K562 (cell line): ENCODE measurements at places on chromosomes 11 and 22. TPM values are rescaled to one million over a fixed set of nuclear protein-coding genes. Genes with fewer than 3 reads are reported as not detected.

GRCh38 chr11:40280159-40281051, 1179.0 kb downstream of the LRRC4C start:
- H3K4me3 ChIP-seq = no peak overlapping the region
- H3K4me1 ChIP-seq = no peaks in the 10 kb centered on the region

RTN4R gene
- 2.8 and 3.0 TPM in 2 replicates for total RNA-seq

GRCh38 chr11:132064987-132065620, 694.7 kb downstream of the NTM start:
- no peak overlapping the region for H3K4me3 ChIP-seq
- H3K27me3 ChIP-seq = no peaks in the 10 kb centered on the region
- H3K27ac ChIP-seq = no peak overlapping the region
- DNase-seq = no peak
- no peaks in the 10 kb centered on the region for H3K4me1 ChIP-seq

DNA sequence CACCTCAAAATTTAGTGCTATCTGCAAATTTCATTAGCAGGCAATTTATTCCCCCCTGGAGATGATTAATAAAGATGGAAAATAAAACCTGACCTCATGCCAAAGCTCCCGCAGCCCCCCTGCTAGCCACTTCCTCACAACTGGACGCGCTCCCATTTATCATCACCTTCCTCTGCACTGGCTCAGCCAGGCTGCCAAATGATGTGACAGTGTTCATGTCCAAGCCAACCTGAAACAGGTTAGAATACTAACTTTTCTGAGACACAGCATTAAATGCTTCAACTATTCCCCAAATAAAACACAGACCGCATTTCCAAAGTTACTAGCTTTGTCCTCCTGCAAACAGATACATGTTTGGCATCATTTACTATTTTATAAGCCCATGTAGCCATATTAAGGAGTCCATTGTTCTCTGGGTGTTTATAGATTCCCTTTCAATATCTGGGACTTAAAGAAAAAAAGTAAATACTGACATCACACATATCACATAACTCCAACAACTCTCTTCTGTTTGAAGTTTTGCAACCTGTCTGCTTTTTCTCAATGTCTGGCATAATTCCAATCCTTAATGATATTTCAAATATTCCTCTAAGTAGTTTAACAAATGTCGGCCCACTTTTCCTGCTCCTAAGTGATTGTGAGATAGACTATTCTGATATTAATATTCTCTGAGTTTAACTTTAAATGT, 829.7 kb upstream of the FAT3 start:
- no peaks in the 10 kb centered on the region for H3K27me3 ChIP-seq
- DNase-seq = no peak
- no peak overlapping the region for H3K4me3 ChIP-seq
- no peak overlapping the region for H3K27ac ChIP-seq
- no peaks in the 10 kb centered on the region for H3K36me3 ChIP-seq

DNA sequence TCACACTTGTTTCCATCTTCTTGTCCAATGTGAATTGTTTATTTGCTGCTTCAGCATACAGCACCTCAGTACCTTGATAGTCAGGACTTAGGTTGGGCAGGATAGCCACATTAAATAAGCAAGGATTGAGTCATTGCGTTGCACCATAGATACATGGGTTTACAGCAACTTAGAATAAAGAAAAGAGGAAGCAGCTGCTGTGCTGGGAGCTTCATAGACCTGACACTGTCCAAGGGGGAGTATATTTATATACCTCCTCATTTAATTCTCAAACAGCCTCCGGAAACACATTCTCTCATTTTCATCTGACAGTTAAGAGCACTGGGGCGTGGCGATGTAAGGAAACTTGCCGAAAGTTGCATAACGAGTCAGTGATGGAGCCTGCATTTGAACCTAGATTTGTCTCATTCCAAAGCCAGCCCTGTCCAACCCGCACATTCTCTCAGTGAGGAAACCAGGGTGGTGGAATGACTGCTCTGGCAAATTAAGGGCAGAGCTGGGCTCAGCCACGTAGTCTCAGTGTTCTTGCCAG, 42.2 kb downstream of the UBASH3B start:
- H3K36me3 ChIP-seq = no peaks in the 10 kb centered on the region
- no peak overlapping the region for H3K27ac ChIP-seq
- no peak overlapping the region for H3K4me3 ChIP-seq
- no peak for DNase-seq
- no peaks in the 10 kb centered on the region for H3K27me3 ChIP-seq

DNA sequence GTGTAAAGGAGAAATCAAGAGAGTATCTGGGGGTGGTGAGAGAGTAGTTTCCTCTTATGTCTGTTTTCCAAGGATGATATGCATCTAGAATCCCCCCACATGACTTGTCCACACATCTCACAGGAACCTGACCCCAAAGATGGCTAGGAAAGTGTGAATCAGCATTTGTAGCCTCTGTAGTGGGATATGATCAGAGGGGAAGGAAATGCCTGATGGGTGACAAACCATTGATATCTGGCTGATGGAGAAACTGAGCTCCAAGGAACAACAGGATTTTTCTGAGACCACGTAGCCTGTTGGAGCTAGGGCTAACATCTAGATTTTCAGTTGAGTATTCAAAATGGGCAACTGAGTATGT, 369.4 kb downstream of the DDX10 start:
- H3K27ac ChIP-seq = no peak overlapping the region
- H3K36me3 ChIP-seq = no peaks in the 10 kb centered on the region
- H3K27me3 ChIP-seq = no peaks in the 10 kb centered on the region
- no peak for DNase-seq
- H3K4me3 ChIP-seq = no peak overlapping the region
